Endothelial cell (in vitro differentiated cells): ENCODE measurements at places on chromosomes 11 and 22. TPM values are rescaled to one million over a fixed set of nuclear protein-coding genes. Genes with fewer than 3 reads are reported as not detected.

DNA sequence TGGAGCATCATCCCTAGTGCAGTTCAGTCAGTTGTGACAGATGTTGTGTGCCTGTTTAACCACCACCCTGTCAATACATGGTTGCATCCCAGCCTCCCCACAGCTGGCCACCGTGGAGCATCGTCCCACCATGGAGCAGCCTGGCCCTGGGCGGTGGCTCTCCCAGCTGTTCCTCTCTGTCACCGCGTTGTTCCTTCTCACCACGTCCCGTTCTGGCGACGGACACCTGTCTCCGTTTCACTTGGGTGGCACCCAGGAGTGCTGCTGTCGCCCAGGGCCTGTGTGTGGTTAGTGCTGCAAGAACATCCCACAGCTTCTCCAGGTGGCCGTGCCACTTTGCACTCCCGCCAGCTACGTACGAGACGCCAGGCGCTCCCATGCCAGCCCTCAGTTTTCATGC is 26.5 kb downstream of the MUC6 start:
- H3K27ac ChIP-seq: peak overlapping the region; percentile 57
- H3K4me1 ChIP-seq: no peaks in the 10 kb centered on the region
- peaks cover 51% of the 10 kb centered on the region for H3K36me3 ChIP-seq
- peaks cover 32% of the 10 kb centered on the region for H3K27me3 ChIP-seq

- peaks cover 13% of the 10 kb centered on the region for H3K27me3 ChIP-seq
- H3K36me3 ChIP-seq: peaks cover 44% of the 10 kb centered on the region
- no peak overlapping the region for H3K27ac ChIP-seq
- no peak for DNase-seq
- H3K4me3 ChIP-seq: no peak overlapping the region
These were observed 10.4 kb downstream of the AP1B1 start for GRCh38 chr22:29377979-29378378.

DNA sequence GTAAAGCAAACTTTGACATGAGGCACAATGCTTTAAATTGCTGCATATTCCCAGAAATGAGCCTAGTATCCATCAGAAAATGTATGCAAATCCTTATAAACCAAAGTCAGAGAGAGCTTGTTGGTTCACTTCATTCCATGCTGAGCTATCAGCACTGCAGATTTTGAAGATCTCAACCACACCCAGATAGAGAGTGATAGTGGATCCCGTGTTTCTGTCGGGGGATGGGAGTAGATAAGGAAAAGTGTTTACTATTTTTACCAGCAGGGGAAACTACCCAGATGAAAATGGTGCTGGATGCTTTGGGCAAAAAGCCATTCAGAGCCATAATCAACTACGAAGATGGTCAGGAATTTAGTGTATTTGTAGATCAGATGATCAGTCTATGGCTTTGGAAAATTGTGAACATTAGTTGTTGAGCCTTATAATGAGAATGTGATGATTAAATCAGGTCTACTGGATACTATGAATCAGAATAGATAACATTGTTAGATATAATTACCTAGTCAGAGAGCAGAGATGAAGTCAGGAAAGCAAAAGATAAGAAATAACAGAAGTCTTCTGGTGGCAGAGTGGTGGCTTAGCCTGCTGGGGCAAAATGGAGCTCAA is 10.8 kb downstream of the OR51B6 start:
- H3K27me3 ChIP-seq: no peaks in the 10 kb centered on the region
- no peak overlapping the region for H3K4me3 ChIP-seq
- H3K4me1 ChIP-seq: peaks cover 4% of the 10 kb centered on the region

- H3K4me1 ChIP-seq: peaks cover 3% of the 10 kb centered on the region
- DNase-seq: no peak
- H3K27me3 ChIP-seq: peaks cover 18% of the 10 kb centered on the region
- peak overlapping the region; percentile 63 for H3K27ac ChIP-seq
These were observed 14.8 kb downstream of the TRIM29 start for GRCh38 chr11:120122924-120123683.

GRCh38 chr11:97637701-97638100 is 1247.9 kb downstream of the JRKL start:
- no peaks in the 10 kb centered on the region for H3K36me3 ChIP-seq
- no peak for DNase-seq
- H3K27me3 ChIP-seq: no peaks in the 10 kb centered on the region
- H3K27ac ChIP-seq: no peak overlapping the region
- H3K4me1 ChIP-seq: peaks cover 17% of the 10 kb centered on the region
- H3K4me3 ChIP-seq: no peak overlapping the region

DNA sequence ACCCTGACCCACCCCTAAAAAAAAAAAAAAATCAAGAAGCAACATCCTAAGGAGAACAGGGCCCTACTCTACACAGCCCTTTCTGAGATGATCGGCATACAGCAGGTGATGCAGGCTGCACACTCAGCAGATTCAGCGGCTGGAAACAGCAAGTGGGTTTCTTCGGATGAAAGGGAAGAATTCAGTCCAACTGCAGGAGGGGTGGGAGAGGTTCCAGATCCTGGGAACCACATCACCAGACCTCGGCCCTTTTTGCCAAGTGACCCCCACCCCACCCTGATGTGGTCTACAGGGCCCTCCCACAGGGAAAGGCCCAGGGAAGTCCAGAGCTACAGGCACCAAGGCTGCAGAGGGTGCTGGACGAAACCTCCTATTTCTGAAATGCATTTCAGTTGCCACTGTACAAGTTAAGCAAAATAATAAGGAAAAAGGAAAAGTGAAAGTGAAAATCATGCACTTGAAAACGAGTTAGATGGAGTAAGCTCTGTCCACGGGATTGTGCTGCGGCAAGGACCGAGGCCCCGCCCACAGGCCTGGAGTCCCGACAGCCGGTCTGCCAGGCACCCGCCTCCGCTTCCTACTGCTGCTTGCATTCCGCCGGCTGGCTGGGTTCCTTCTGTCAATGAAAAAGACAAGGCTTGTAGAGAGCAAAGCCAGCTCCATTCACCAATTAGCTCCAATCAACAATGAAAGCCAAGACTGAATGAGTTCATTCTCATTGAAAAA is 16.0 kb upstream of the PHLDA2 start:
- peaks cover 15% of the 10 kb centered on the region for H3K4me1 ChIP-seq
- peaks cover 29% of the 10 kb centered on the region for H3K36me3 ChIP-seq
- no peak overlapping the region for H3K27ac ChIP-seq

- peak; percentile 65 for DNase-seq
- H3K27me3 ChIP-seq: peaks cover 15% of the 10 kb centered on the region
- H3K36me3 ChIP-seq: peaks cover 30% of the 10 kb centered on the region
- peak overlapping the region; percentile 67 for H3K4me3 ChIP-seq
- H3K4me1 ChIP-seq: peaks cover 57% of the 10 kb centered on the region
These were observed 13.7 kb downstream of the ARHGEF17 start for GRCh38 chr11:73321604-73322381.

- no peak overlapping the region for H3K4me3 ChIP-seq
- peaks cover 13% of the 10 kb centered on the region for H3K4me1 ChIP-seq
- peaks cover 3% of the 10 kb centered on the region for H3K27me3 ChIP-seq
- H3K36me3 ChIP-seq: peaks cover 8% of the 10 kb centered on the region
These were observed 39.3 kb upstream of the PICALM start for GRCh38 chr11:86108191-86108590.

DNA sequence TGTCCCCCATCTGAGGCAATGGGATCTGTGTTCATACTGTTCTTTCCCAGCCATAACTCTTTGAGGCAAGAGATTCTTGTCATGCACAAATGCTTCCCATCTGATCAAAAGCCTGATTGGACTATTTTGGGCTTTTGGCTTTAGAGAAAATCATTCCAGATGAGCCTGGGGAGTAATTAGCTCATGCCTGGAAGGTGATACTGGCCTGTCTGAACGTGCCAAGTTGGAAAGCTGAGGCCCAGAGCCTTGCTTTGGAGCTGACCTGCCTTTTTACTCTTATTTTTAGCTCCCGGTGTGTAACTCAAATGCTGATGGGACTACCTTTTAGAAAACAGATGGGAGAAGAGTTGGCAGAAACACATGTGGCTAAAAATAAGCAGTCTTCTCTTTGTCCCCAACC is 105.0 kb downstream of the DBX1 start:
- H3K4me1 ChIP-seq: peaks cover 7% of the 10 kb centered on the region
- no peak overlapping the region for H3K27ac ChIP-seq
- no peak overlapping the region for H3K4me3 ChIP-seq
- no peaks in the 10 kb centered on the region for H3K27me3 ChIP-seq
- DNase-seq: no peak

DNA sequence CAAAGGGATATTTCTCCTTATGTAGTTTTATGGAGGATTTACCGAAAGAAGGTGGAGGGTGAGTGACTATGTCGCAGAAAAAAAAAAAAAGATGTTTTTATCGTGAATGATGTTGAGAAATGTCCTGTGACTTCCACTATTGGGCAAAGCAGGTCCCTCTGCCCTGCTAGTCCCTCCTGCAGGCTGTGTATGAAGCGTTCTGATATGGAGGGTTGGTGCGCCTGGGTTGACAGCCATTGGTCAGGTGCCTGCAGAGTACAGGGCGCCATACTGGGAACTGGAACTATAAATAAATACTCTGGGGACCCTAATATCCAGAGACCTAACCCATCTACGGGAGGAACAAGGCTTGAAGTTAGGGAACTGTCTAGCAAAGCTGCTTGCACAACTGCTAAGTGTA is 1.5 kb downstream of the IL17RA start:
- H3K4me1 ChIP-seq: peaks cover 40% of the 10 kb centered on the region
- H3K27ac ChIP-seq: peak overlapping the region; percentile 83
- peaks cover 7% of the 10 kb centered on the region for H3K36me3 ChIP-seq
- no peak for DNase-seq
- peak overlapping the region; percentile 96 for H3K4me3 ChIP-seq

DNA sequence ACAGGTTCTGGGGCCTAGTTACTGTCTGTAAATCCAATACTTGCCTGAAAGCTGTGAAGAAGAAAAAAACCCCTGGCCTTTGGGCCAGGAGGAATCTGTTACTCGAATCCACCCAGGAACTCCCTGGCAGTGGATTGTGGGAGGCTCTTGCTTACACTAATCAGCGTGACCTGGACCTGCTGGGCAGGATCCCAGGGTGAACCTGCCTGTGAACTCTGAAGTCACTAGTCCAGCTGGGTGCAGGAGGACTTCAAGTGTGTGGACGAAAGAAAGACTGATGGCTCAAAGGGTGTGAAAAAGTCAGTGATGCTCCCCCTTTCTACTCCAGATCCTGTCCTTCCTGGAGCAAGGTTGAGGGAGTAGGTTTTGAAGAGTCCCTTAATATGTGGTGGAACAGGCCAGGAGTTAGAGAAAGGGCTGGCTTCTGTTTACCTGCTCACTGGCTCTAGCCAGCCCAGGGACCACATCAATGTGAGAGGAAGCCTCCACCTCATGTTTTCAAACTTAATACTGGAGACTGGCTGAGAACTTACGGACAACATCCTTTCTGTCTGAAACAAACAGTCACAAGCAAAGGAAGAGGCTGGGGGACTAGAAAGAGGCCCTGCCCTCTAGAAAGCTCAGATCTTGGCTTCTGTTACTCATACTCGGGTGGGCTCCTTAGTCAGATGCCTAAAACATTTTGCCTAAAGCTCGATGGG is 13.5 kb downstream of the PIK3IP1 start:
- peak overlapping the region; percentile 8 for H3K27ac ChIP-seq
- no peak for DNase-seq
- no peak overlapping the region for H3K4me3 ChIP-seq
- H3K4me1 ChIP-seq: peaks cover 23% of the 10 kb centered on the region

DNA sequence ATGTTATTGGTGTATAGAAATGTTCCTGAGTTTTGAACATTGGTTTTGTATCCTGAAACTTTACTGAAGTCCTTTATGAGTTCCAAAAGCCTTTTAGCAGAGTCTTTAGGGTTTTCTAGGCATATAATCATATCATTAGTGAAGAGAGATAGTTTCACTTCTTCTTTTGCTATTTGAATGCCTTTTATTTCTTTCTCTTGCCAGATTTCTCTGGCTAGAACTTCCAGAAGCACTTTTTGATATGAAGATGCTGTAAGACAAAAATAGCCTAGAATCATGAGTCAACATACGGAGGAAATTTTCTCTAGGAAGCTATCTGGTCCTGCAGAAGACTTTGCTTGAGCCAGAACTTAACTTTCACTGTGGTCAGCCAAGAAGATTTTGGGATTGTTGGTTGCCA is 86.7 kb upstream of the IZUMO1R start:
- peaks cover 12% of the 10 kb centered on the region for H3K36me3 ChIP-seq
- H3K27ac ChIP-seq: no peak overlapping the region
- no peaks in the 10 kb centered on the region for H3K27me3 ChIP-seq
- no peak for DNase-seq

GRCh38 chr22:45639747-45640102 is 31.9 kb upstream of the ATXN10 start:
- peaks cover 5% of the 10 kb centered on the region for H3K27me3 ChIP-seq
- H3K4me3 ChIP-seq: no peak overlapping the region
- H3K36me3 ChIP-seq: no peaks in the 10 kb centered on the region
- no peak for DNase-seq
- H3K27ac ChIP-seq: no peak overlapping the region
- no peaks in the 10 kb centered on the region for H3K4me1 ChIP-seq

DNA sequence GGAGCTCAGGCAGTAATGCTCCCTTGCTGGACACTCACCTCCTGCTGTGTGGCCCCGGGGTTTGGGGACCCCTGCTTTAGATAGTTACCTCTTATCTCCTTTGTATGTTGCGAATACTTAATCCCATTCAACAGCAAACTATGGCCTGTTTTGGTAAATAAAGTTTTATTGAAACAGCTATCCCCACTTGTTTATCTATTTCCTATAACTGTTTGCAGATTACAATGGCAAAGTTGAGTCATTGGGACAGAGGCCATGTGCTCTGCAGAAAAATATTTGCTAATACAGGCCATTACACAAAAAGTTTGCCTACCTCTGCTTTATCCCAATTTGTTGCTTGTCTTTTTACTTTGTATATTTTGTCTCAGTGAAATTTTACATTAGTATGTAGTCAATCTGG is 68.4 kb downstream of the CACNA1I start:
- no peaks in the 10 kb centered on the region for H3K36me3 ChIP-seq
- H3K27me3 ChIP-seq: peaks cover 14% of the 10 kb centered on the region
- no peak for DNase-seq
- no peak overlapping the region for H3K27ac ChIP-seq

DNA sequence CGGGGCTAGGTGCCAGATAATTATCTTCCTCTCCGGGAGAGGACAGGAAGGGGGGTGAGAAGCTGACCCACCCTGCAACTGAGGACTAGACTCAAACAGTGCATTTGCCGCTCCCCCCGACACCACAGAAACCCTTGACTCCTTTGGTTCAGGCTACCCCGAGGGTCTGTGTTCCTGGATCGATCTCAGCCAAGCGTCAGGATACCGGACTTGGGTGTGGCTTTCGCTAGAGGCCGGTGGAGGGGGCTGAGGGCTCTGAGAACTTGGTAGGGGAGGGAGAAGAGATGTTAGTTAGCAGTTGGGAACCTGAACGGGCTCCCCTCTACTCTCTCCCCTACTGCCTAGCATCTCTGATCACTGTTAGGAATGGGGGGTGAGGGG is 840 bp downstream of the SEZ6L start:
- peaks cover 4% of the 10 kb centered on the region for H3K27me3 ChIP-seq
- H3K36me3 ChIP-seq: no peaks in the 10 kb centered on the region
- no peak overlapping the region for H3K27ac ChIP-seq
- peak overlapping the region; percentile 64 for H3K4me3 ChIP-seq
- DNase-seq: no peak

Gene TRMT2A
- total RNA-seq: 44.8 TPM

Gene OR4A16
- not detected for total RNA-seq

Gene ZNF280A
- 0.51 TPM for total RNA-seq

Gene MMP11
- 3.4 TPM for total RNA-seq

Gene APLP2
- 815 TPM for total RNA-seq

Gene MAPK8IP2
- 0.69 TPM for total RNA-seq

Gene NXPE4
- total RNA-seq: not detected

Gene APOL3
- 1.2 TPM for total RNA-seq

Gene OR10A2
- not detected for total RNA-seq

Gene XKR3
- not detected for total RNA-seq

Gene RBMXL2
- not detected for total RNA-seq

Gene ELMOD1
- 0.51 TPM for total RNA-seq
